ENCODE measurements at places on chromosomes 3 and 15. TPM values are rescaled to one million over a fixed set of nuclear protein-coding genes. Genes with fewer than 3 reads are reported as not detected.
A peak's percentile ranks its signal among the peaks of the same experiment; 100 is the strongest.

DNA sequence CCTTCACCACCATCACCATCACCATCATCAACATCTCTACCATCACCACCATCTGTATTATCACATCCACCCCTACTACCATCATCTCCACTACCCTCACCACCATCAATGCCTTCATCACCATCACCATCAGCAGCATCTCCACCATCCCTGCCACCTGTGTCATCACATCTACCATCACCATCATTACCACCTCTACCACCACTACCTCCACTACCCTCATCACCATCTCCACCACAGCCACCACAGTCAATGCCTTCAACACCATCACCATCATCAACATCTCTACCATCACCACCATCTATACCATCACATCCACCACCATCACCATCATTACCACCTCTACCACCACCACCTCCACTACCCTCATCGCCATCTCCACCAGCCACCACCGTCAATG is 196.7 kb downstream of the SHQ1 start:
- H3K36me3 ChIP-seq: no peaks in the 10 kb centered on the region
- DNase-seq: no peak
- H3K27ac ChIP-seq: no peak overlapping the region
- peaks cover 6% of the 10 kb centered on the region for H3K4me1 ChIP-seq

- H3K4me1 ChIP-seq: no peaks in the 10 kb centered on the region
- H3K27ac ChIP-seq: no peak overlapping the region
- H3K36me3 ChIP-seq: no peaks in the 10 kb centered on the region
- DNase-seq: peak; percentile 19
These were observed 35.1 kb downstream of the APBA2 start for GRCh38 chr15:28920781-28921331.

GRCh38 chr15:46312133-46312740 is 677.4 kb downstream of the SQOR start:
- no peaks in the 10 kb centered on the region for H3K36me3 ChIP-seq
- peaks cover 3% of the 10 kb centered on the region for H3K27me3 ChIP-seq
- H3K4me1 ChIP-seq: no peaks in the 10 kb centered on the region
- H3K4me3 ChIP-seq: no peak overlapping the region
- DNase-seq: peak; percentile 64
- no peak overlapping the region for H3K27ac ChIP-seq

GRCh38 chr3:4720316-4721075 is 227.3 kb downstream of the ITPR1 start:
- no peak for DNase-seq
- H3K27me3 ChIP-seq: no peaks in the 10 kb centered on the region
- H3K4me3 ChIP-seq: no peak overlapping the region
- peaks cover 10% of the 10 kb centered on the region for H3K36me3 ChIP-seq

DNA sequence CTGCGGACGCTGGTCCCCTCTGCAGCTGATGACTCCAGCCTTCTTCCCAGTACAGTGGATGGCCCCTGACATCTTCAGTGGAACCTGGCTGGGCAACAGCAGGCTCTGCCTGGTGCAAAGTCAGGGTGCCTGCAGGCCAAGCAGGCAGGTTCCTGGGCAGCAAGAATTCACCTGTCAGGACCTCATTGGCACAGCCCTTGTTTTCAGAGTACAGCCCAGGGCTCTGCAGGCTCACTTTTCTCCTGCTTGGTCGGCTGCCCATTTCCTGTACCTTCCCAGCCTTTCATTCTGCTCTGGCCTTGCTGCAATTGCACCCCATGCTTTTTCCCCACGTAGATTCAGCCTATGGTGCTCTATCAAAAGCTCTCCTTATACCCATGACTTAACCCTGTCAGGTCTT is 56.0 kb downstream of the LRTM1 start:
- no peak overlapping the region for H3K27ac ChIP-seq
- H3K4me1 ChIP-seq: no peaks in the 10 kb centered on the region
- no peak overlapping the region for H3K4me3 ChIP-seq
- no peaks in the 10 kb centered on the region for H3K27me3 ChIP-seq

DNA sequence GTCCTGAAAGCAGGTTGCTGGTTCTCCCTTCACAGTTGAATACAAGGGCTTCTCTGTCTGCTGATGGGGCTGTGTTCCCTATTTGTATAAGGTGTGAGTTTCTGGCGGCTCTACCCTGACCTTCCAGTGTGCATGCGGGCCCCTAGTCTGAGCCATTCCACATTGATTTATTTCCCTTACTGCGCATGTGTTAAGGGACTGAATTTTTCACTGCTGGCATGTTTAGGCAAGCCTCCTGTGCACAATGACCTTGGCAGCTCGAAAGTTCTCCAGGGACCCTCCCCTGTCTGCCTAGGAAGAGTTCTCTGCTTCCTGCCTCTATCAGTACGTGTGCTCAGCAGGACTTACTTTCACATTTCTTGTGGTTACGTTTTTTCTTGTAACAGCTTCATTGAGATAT is 11.4 kb downstream of the TRAK1 start:
- no peaks in the 10 kb centered on the region for H3K27me3 ChIP-seq
- H3K27ac ChIP-seq: peak overlapping the region; percentile 67
- DNase-seq: no peak
- H3K4me3 ChIP-seq: no peak overlapping the region
- peaks cover 43% of the 10 kb centered on the region for H3K4me1 ChIP-seq

Gene SHC4
- 0.32 TPM for total RNA-seq

Measured in upper lobe of right lung (tissue), 1 donor.